ENCODE measurements at places on chromosomes 1 and 21.
A peak's percentile ranks its signal among the peaks of the same experiment; 100 is the strongest.

DNA sequence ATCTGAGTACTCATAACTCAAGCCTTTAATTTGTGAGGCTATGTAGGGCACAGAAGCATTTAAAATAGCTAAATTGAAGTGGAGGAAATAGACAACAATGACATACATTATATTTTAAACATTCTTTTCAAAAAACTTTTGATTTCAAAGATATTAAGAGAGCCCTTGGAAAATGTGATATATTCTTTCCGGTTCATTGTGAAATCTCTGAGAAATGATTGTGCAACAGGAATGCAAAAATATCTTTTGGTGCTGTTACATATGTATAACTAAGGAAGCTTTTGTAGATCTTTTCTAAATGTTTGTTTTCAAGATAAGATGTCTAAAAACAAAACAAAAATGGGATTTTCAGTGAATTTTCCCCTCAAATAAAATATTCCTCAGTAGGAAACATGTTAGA is 185.2 kb downstream of the LEPR start:
- no peak for DNase-seq

GRCh38 chr1:111742938-111743549 is 3.8 kb upstream of the INKA2 start:
- DNase-seq, result no peak

GRCh38 chr1:235468970-235469369 is 35.3 kb downstream of the B3GALNT2 start:
- no peak for DNase-seq

GRCh38 chr1:36159614-36160387 is 3.8 kb downstream of the MAP7D1 start:
- no peak for DNase-seq

DNA sequence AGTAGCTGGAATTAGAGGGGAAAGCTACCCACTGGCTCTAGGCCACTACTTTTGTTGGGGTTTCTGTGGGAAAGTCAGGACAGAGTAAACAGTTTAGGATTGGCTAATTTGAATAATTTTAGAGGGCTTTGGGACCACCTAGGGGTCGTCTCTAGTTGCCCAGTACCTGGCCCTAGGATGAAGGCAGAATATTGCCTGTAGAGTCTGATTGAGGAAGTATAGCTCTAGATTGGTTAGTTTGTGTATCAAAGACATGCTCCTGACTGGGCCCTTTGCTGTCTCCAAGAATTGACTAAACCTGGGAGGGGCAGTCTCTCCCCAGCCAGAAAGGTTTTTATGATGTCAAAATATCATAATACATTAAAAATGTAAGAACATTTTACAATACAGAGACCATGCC is 142.0 kb downstream of the POU2F1 start:
- no peak for DNase-seq

GRCh38 chr1:57162607-57163261 is 196.9 kb upstream of the C8B start:
- DNase-seq, result no peak

DNA sequence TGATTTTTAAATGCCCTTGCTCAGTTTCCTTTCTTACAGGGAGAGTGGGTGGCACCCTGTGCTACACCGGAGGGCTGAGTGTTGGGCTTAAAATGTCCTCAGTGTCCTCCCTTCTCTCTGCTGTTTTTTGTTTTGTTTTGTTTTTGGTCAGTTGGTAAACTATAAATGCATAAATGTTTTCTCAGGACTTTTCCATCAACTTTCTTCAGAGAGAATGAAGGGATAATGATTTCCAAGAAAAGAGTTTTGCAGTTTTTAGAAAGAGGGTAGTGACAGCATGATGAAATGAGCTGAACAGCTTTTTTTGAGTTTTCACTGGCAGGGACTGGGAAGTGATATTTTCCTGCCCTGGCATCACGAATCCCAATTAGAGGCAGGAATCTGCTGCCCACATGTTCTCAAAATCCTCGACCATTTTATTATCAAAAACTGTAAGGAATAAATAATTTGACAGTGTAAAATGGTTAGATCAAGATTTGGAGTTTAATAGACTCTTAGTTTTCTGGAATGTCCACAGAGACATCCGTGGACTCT is 15.2 kb downstream of the LAMC1 start:
- no peak for DNase-seq

- DNase-seq, result no peak
Measured at GRCh38 chr1:27380766-27381733, 2.1 kb downstream of the CD164L2 start.

DNA sequence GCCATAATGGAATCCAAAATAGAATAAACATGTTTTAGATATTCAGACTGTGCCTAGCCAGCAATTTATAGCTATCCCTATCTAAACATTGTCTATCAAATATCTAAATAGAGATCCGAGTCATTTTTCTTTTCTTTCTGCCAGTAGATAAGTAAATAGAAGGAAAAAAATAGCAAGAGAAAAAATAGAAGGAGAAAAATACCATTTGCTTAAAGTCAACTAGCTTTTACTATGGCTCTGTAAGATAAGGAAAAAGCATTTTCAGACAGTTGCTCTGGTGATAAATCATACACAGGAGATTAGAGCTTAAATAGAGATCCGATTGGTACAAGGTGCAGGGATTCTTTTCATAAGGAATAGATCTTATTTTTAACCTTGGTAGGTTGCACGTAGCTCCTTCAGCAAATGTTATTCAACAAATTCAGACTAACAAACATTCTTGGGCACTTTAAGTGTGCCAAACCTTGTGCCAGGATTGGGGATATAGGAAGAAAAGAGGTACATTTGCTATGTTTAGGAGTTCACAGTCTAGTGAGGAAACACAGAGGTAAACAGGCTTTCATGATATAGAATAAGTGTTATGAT is 70.1 kb upstream of the CCDC190 start:
- no peak for DNase-seq

- DNase-seq, result no peak
Measured at GRCh38 chr1:30005972-30006619, 717.3 kb downstream of the MATN1 start.

DNA sequence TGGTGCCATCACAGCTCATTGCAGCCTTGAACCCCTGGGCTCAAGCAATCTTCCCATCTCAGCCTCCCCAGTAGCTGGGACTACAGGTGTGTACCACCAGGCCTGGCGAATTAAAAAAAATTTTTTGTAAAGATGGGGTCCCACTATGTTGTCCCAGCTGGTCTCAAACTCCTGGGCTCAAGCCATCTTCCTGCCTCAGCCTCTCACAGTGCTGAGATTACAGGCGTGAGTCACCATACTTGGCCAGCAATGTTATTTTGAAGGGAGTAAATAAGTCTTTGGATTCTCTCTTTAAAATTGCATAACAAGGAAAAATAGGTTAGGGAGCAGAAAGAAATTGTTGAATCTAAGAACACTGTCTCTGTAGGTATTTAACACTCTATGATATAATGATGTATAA is 111.3 kb downstream of the RPS6KC1 start:
- DNase-seq, result no peak

DNA sequence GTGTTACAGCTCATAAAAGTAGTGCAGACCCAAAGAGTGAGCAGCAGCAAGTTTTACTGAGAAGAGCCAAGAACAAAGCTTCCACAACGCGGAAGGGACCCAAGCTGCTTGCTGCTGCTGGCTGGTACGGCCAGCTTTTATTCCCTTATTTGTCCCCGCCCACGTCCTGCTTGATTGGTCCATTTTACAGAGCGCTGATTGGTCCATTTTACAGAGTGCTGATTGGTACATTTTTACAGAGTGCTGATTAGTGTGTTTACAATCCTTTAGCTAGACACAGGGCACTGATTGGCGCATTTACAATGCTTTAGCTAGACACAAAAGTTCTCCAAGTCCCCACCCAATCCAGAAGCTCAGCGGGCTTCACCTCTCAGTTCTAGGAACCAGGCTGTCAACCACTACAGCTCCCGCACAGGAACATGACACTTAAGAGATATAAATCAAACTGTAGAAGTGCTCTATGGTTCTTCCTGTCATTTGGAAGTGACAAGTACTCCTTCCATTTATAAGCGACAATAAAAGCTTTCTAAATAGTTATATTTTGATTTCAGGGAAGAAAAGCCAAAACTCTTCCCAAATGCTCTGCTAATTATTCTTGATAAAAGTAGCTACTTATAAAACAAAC is 28.5 kb downstream of the RNF115 start:
- DNase-seq, result no peak

- DNase-seq, result peak; percentile 79
Measured at GRCh38 chr1:235253219-235253962, 74.6 kb downstream of the ARID4B start.

DNA sequence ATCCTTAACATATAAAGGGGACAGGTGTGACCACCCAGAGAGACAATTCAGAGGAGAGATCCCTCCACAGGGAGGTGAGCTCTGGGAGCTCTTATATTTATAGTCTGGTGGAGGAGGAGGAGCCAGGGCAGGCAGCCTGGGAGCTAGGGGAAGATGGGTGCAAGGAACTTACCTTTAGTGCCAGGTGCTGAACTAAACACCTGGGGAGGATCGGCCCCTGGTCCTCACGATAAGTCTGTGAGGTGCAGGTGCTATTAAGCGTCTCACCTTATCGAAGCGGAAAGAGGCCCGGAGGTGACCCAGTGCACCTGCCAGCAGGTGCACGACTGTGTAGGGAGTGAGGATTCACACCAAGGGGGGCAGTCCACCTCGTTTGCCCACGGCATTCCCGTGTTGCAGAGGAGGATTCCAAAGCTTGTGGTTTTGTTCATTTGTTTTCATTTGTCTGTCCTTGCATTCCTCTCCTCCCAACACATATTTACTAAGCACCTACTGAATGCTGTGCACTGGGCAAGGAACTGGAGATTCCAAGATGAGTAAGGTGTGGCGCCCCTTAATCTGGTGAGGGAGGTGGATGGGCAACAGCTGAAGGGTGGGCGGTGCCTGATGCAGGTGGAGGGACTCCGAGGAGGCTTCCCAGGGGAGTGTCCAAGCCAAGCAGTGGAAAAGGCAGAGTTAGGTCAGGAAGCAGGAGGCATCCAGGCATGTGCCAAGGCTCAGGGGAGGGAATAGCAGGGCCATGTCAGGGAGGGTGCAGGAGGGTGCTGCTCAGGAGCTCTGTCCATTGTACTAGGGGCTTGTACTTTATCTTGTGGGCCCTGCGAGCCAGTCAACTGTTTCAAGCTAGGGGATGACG is 11.5 kb downstream of the ARHGEF10L start:
- no peak for DNase-seq

DNA sequence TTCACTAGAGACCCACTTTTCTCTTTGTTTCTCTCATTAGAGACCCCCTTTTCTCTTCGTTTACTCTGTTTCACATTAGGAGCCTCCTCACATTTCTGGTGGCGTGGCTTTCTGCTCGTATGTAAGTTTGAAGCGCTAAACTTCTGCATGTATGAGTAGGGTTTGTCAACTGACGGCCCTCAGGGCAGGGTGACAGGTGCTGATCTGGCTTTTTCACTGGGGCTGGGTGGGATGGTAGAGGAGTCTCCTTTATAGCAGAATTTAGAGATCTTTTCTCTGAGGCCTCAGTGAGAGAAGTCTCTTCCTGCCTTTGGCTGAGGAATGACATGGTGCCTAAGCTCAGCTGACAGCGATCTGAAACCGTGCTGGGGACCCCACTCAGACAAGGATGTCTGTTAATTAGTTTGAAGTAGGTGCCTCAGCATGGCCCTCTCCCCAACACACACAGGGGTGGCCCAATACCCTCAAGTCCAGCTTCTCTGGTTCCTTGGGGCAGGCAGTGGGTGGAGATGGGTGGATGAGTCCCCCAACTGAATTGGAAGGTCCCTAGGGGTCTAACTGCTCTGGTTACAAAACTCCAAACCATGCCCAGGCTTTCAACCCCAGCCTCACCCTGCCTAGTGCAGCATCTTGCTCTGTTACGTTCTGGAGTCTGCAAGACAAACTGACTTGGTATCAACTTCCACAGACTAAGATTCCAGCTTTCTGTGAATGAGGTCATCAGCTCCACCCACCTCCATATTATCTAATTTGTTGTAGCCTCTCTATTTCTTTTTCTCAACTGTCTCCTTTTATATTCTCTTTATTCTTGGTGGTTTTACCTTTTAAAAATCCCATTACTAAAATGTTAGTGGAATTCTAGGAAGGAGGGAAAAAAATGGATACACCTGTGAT is 3.2 kb downstream of the SLC1A7 start:
- DNase-seq, result no peak

GRCh38 chr1:210695026-210695425 is 366.3 kb downstream of the HHAT start:
- no peak for DNase-seq

DNA sequence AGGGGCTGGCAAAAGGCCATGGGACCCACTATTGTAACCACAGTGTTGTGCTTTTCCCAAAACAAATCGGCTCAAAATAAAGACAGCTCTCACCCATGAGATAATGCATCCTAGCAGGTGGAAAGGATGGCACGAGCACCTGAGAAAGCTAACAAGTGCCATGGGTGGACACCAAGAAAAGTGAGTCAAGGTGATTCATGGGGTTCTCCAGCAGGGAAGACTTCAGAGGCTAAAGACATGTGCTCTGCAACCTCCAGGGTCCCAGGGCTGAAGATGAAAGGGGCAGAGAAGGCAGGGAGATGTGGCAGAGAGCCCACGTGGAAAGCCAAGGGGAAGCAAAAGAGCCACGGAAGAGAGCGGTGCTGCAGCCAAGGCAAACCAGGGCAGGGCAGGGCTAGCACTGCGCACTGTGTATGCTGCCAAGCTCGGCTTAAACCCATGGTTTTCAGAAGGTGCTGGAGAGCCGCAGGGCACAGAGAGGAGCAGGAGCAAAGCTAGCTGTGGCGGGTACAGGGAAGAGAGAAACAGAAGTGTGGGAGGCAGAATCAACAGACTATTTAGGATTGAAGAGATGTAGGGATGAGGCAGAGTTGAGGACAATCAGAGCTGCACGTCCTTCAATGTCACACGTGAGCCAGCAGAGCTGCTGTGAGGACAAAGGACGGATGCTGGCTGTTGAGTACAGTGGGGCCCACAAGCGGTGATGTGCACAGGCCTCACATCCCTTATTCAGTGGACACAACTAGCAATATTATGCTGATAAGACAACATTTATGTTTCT is 41.8 kb upstream of the C1orf198 start:
- DNase-seq, result no peak

GRCh38 chr21:36741506-36741905 is 42.6 kb downstream of the SIM2 start:
- DNase-seq, result no peak

- no peak for DNase-seq
Measured at GRCh38 chr1:92808381-92808780, 23.5 kb upstream of the RPL5 start.

GRCh38 chr1:200363264-200363933 is 46.4 kb downstream of the ZNF281 start:
- DNase-seq, result no peak

- no peak for DNase-seq
Measured at GRCh38 chr1:154851392-154852177, 18.5 kb downstream of the KCNN3 start.

DNA sequence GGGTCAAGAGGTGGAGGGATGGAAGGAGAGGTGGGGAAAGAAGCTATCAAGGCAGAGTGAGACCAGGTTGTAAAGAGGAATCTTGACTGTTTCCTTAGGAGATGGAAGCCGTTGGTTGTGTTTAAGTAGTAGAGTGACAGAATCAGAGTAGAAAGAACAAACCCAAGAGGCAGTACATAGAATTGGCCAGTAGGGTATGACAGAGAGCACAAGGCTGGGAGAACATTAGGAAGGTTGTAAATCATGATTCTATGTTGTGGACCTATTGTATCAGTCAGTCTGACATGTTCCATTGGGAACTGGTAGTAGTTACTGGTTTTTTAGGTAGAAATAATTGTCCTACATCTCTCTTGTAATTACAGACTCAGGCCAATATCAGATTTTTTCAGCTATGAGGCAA is 486.9 kb upstream of the USP24 start:
- DNase-seq, result no peak
